ENCODE measurements at places on chromosomes 2 and 18. TPM values are rescaled to one million over a fixed set of nuclear protein-coding genes. Genes with fewer than 3 reads are reported as not detected.

DNA sequence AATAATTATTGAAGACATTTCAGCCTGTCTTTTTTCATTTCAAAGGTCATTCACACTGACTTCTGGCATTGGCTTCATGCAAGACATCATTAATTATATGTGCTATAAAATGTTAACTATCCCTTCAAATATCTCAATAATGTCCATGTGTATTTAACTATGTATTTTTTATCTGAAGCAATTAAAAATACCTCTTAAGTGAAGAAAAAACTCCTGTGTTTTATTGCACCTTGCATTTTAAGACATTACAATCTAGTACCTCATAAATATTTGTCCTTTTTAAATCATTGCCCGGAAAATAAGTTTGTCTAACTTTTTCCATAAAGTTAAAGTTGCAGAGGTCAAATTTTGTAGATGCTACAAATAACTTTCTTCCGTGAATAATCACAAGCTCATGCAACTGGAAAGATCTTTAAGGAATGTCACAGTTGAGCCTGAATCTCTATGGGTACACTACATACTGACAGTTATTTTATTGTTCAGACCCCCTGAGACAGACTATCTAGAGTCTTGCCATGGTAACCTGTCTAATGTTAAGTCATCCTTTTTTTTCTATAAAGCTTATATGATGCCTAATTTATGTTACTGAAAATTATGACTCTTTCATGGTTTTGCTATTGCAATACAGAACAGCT lies 38.4 kb upstream of the COBLL1 start:
- no peak for DNase-seq

Gene SERPINB7
- not detected for total RNA-seq

DNA sequence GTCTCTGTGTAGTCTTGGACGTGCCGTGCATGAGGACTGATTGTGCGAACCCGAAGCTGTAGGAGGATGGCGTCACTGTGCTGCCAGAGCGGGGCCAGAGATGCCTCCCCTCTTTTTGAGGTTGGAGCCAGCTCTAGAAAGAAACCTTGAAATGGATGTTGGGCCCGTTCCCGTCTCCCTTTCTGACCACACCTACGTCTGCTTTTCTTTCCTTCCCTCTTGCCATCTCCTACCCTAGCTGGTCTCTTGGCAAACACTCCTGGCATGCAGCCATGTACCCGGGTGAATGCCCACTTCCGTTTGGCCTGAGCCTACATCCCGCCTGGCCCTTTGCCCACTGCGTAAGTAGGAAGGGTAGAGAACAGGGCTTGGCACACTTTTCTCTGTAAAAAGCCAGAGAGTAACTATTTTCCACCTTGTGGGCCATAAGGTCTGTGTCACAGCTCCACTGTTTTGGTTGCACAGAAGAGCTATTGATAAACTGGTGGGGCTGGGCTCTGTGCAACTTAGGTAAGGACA lies 37.4 kb downstream of the SH3BP4 start:
- DNase-seq = no peak

Gene GKN2
- total RNA-seq = not detected

DNA sequence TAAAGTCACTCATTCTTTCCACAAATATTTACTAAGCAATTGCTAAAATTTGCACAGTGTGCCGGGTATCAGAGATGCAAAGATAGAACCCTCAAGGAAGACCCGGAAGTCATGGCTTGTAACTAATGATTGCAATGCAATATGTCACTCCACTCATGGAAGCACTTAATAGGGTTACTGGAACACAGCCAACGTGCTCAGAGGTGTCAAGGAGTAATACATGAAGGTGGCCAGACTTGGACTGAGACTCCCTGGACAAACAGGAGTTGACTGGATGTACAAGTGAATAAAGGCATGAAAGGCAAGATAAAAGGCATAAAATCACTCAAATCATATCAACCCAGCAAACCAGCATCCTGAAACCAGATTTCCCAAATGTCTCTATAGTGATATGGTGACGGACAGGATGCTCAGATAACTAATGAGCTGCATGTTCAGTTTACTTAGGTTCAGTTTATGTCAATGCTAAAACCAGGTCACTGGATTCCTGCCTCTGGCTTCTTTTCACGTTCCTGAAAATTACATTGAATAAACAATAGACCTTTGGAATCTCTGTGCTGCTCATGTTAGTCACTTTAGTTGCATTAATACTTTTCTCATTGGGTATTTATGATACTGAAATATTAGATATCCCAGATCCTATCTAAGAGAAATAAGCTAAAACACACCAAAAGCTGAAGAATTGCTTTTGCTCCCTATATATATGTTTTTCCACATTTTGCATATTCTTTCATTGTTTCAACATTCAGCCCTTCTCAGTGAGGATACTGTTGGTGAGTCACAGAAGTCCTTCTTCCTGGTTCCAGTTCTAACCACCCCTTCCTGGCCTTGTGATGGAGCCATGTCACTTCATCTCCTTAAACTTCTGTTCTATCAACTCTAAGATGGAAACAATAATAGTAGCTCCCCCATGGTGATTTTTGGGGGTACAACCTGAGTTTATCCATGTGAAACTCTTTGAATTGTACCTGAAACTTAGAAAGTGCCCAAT lies 688.9 kb upstream of the ID2 start:
- no peak for DNase-seq

Gene ALK
- 56.4 TPM for total RNA-seq

Gene RRM2
- total RNA-seq = 456 TPM

GRCh38 chr2:206112108-206112507 lies 26.1 kb upstream of the INO80D start:
- DNase-seq = no peak

DNA sequence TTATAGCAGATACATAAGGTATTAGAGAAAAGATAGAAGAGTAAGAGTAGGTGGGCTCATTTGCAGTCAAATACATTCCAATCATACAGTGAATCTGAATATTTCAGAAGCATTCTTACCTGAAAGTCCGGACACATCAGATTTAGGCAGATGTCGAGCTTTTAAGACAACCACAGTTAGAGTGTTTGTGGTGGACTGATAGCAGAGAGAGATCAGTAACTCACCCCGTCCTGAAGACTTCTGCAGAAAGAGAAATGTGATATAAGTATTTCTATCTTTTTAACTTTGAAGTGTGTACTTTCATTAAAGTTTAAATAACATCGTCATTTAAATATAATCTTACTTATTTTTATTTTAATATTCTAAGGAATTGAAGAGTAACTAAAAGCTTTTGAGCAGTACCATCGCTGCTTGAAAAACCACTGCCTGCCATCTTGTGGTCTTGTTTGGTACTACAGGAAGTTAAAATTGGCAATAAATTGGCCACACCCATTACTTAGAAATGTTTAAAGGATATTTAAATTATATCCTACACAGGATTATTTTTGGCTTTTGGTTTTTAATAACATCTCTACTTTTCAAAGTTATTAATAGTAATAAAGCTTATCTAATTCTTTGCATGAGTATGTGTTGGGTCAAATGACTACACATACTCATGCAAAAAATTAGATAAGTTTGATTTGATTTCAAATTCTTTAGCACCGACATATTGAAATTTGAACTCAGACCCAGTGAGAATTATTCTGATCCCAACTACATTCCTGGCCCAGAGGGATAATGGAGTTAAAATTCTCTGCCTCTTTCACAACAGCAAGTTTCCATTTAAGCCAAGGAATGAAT lies 5.5 kb downstream of the SYT4 start:
- no peak for DNase-seq

DNA sequence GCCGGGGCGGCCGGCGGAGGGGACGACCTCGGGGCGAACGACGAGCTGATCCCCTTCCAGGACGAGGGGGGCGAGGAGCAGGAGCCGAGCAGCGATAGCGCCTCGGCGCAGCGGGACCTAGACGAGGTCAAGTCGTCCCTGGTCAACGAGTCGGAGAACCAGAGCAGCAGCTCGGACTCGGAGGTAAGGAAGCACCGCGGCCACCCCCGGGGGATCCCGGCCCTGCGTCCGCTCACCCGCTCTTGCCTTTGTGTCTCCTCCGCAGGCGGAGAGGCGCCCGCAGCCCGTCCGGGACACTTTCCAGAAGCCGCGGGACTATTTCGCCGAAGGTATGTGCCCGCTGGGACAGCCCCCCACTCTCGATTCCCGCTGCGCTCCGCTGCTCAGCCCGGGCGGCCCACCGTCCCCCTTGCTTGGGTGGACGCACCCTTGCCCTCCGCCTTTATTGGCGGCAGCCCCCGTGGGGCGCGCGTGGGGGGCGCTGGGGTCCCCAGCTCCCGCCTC lies 611 bp downstream of the TCF7L1 start:
- peak; percentile 65 for DNase-seq

GRCh38 chr2:23662941-23663920 lies 263.7 kb downstream of the ATAD2B start:
- no peak for DNase-seq

Gene MEIS1
- 14.7 TPM for total RNA-seq

- no peak for DNase-seq
Observed at GRCh38 chr18:23057096-23057495, 78.2 kb upstream of the CABLES1 start.

Gene SMAD2
- 69.8 TPM for total RNA-seq

DNA sequence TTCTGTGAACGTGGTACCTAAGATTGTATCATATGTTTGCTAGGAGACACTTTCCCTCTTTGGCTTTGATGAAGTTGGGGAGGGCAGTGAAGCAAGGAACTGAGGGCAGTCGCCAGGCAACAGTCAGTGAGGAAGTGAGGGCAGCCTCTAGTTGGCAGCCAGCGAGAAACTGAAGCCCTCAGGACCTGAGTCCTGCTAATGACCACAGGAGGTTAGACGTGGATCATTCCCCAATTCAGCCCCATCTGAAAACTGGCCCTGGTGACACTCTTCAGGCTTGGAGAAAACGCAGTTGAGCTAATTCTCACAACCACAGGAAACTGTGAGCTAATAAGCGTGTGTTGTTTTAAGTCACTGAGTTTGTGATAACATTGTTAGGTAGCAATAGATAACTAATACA lies 84.5 kb upstream of the REG3G start:
- DNase-seq = no peak

Gene MALL
- not detected for total RNA-seq
